ENCODE measurements at places on chromosomes 3 and 15.

- no peak for DNase-seq
Observed at GRCh38 chr3:127700406-127700805, 27.7 kb downstream of the ABTB1 start.

DNA sequence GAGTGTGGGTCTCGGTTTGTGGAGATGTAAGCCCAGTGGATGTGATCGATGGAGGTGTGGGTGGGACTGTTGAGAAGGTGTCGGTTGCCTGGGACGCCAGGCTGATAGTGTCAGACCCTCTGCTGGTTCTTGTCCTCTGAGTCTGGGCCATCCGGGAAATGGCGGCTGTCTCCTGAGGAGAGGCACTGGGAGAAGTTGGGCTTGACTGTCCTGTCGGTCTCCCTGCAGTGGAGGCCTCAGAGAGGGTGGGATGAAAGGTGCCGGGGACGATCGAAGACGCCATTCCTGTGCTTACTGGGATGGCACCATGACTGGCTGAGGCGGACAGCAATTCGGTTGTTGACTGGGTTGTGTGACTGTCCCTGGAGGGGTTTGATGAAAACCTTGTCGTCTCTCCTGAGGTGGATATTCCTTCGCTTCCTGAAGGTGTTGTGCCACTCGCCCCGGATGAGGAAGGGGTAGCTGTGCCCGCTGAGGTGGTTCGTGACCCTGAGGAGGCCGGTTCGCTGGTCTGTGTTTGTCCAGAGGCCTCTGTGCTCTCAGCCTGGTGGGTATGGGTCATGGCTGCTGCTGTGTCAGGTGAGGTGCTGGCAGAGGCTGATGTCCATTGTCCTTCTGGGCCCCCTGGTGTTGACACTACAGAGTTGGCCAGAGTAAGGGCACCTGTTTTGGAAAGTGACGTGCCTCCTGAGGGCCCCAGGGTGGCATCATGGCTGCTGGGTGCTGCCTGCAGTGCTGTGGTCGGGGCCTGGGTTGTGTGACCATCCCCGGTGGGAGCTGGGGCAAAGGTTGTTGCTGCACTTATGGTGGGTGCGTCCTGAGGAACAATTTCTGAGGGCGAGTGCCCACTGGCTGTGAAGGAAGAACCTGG, 22.8 kb downstream of the MUC4 start:
- no peak for DNase-seq

DNA sequence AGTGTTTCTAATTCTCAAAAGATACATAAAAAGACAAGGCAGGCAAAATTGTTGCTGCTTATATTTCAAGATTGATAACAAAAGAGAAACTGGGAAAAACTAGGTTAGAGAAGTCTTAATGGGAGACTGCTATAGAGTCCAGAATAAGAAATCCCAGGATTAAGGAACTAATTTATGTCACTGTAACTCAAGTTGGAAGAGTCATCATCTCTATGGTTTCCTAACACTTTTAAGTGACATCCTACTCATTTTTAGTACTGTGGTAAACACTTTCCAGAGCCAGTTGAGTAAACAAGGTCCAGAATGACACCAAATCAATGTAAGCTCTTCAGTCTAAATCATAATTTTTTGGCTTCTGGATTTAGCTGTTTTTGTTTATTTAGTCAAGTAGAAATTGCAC, 8.0 kb downstream of the CLDN16 start:
- DNase-seq: no peak

DNA sequence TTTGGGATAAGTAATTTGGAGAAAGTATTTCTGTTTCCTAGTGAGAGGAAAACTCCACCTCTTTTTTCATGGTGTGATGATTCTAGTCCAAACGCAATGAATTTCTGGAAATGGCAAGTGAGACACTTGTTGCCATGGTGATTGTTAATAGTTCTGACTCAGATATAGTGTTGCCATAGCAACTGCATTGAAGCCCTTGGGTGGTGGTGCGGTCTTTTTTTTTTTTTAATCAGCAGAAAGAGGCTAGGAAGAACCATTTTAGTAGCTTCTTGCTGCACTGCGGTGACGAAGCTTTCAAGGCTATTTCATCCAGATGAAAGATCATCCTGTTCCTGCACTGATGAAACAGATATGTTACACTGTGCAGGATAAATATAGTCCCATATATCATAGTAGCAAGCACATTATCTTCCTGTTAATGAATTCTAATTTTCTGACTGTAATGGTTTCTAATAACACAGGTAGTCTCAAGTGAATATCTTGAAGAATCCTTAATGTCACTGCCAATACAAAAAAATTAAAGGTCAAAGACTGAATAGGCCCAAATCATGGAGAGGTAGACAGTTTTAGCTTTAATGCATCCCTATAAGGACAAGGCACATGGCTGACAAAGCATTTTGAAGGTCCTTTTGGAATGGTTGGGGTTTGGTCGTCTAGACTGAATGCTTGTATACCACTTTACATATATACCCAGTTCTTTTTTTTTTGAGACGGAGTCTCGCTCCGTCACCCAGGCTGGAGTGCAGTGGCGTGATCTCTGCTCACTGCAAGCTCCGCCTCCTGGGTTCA, 125.1 kb upstream of the ZBTB20 start:
- no peak for DNase-seq

GRCh38 chr3:37993820-37994638, 3.4 kb downstream of the VILL start:
- DNase-seq: peak; percentile 65

DNA sequence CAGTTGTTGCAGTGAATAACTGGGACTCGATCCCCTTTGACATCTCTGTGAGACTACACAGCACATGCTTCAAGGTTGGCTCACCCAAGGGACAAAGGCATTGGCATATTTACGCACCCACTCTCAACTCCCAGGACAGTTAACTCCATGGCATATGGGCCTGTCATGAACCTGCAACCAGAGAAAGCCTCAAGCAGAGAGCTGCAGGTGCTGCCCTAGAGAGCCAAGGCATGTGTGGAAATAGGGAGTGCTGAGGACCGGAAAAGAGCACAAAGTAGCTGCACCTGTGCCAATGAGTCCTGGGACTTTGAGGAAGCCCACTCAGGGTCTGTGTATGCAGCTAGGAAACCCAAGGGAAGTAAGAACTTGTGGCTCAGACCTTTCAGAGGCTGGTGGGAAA, 32.9 kb upstream of the SLC24A5 start:
- DNase-seq: no peak

DNA sequence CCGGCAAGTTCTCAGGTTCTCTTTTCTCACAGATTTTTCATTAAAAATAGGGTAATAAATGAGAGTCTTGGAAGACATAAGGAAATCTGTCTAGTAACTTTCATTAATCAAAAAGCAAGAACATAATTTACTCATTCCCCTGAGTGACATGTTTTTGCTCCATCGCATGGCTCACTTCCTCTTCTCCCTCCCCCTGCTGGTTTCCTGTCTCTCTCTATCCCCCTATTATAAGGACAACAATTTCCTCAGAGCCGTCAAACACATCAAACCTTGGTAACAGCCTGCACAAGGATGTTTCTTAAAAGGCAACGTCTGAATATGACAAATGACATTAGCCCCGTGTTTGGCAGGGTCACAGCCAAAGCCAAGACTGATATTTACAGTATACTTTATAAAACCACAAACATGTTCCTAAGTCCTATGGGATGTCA, 1149.6 kb downstream of the IGSF11 start:
- DNase-seq: no peak

- DNase-seq: no peak
Observed at GRCh38 chr15:65695081-65695480, 73.3 kb downstream of the SLC24A1 start.

- DNase-seq: no peak
Observed at GRCh38 chr15:93570527-93570926, 481.5 kb upstream of the RGMA start.

- DNase-seq: no peak
Observed at GRCh38 chr3:15241341-15241740, 35.3 kb downstream of the CAPN7 start.

DNA sequence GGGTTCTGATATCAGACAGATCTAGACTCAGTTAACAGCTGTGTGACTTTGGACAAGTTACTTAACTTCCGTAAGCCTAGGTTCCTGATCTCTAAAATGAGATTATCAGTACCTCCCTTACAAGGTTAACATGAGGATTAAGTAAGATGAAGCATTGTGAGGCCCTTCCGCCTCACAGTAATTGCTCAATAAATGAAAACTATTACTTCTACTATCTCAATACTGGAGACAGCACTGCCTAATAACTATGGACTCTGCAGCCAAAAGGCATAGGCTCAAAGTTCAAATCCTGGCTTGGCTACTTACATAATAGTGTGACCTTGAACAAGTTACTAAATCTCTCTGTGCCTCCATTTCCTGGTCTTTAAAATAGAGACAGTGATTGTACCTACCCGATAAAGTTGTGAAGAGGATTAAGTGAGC, 82.0 kb upstream of the ATP11B start:
- no peak for DNase-seq

- DNase-seq: peak; percentile 15
Observed at GRCh38 chr15:89197503-89197971, 23.8 kb downstream of the RLBP1 start.

DNA sequence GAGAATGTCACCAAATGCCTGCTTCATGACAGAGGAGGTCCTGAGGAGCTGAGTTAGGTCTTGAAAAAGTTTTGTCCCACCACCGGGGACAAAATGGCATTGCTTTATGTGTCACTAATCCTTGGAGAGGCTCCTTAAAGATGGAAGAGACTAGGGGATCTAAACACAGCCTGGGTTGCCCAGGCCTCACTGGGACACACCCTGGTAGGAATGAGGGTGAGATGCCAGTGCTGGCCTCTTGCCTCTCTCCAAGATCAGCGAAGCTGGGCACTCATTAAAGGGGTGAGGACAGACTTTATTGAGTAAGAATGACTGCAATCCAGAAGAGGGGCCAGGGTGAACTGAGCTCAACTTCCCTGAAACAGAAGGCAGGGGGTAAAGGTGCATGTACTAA, 58.5 kb upstream of the KLF13 start:
- DNase-seq: no peak

- no peak for DNase-seq
Observed at GRCh38 chr15:68431792-68432401, at the start of gene ITGA11. ITGA11 (minus strand) TSS chr15:68432163; CDS start chr15:68432066, 97 bp downstream.

DNA sequence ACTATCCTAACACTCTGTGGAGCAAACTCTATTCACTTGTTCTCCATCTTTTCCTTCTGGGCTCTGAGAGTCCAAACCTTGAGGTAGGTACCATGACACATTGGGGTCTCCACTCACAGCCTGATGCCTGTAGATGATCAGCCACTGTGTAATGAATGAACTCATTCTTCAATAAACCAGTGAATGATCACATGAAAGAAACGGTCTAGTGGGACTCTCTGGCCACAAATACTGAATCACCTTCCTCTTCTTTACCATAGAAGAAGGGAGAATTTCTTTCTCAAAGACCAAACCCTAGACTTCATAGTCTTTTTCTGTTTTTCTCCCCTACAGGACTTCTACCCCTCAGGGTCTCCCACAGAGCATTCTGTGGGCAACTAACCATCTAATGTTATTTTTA, 20.5 kb upstream of the ABHD2 start:
- no peak for DNase-seq

GRCh38 chr3:123584284-123584987, 417 bp downstream of the HACD2 start:
- DNase-seq: no peak

DNA sequence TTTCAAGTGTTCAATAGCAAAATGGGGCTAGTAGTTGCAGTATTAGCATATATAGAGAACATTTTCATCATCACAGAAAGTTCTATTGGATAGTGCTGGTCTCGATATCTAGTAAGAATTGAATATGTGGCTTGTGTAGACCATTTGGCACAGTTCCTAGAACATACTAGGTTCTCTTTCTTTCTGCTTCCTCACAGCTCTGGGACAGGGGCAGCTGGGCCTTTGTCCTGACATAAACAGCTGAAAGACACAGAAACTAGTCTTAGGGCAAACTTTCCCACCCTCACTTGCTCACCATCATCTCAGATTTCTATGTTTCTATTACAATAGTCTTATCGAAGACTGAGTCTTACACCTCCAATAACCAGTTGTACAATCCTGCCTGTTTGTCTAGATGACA, 63.7 kb upstream of the DLG1 start:
- DNase-seq: no peak

- DNase-seq: no peak
Observed at GRCh38 chr3:141539431-141540187, 52.8 kb downstream of the RASA2 start.

GRCh38 chr15:69081310-69082004, 67.0 kb downstream of the NOX5 start:
- no peak for DNase-seq

DNA sequence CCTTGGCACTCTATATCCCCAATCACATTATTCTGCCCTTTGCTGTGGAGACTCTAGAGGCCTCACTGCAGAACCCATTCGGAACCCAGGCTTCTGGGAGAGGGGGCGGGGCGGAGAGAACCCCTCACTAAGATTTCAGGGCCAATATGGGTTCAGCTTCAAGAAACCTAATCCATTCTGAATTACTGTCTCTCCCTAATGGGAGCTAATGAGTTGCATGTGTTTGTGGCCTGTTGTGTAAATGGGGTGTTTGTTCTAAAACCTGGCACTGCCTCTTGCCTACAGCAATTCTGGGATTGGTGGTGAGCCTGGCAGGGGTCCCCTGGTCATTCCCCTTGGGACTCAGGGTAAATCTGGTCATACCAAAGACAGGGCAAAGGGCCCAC, 605 bp upstream of the RASL12 start:
- no peak for DNase-seq

- DNase-seq: no peak
Observed at GRCh38 chr15:98647026-98647773, 1.1 kb upstream of the IGF1R start.

GRCh38 chr15:29432191-29433049, 162.8 kb upstream of the NSMCE3 start:
- DNase-seq: no peak

- no peak for DNase-seq
Observed at GRCh38 chr3:121998611-121999473, 23.2 kb downstream of the ILDR1 start.

- no peak for DNase-seq
Observed at GRCh38 chr3:73624821-73625665, at the start of gene PDZRN3. PDZRN3 (minus strand) TSS chr3:73624941.

- DNase-seq: no peak
Observed at GRCh38 chr3:126266850-126267168, 86.4 kb upstream of the ALDH1L1 start.

- no peak for DNase-seq
Observed at GRCh38 chr3:37824090-37824953, 37.4 kb upstream of the CTDSPL start.

DNA sequence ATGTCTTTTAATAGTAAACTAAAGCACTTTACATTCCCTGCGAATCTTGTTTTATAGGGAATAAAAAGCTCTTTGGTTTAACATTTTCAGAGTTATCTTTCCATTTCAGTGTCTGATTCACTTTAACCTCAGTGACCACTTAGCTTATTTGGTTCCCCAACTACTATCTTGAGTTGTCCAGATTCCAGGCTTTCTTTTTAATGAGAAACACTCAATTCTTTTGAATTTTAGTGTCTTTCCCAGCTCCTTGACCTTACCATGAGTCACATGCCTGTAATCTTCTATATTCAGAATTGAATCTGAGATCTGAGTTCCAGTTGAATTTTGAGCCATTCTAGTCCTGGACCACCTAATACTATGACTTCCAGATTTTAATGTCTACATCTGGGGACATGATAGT, 144.4 kb downstream of the KCNAB1 start:
- DNase-seq: no peak

- DNase-seq: no peak
Observed at GRCh38 chr3:131200636-131201199, 174.0 kb downstream of the NEK11 start.

GRCh38 chr3:99549957-99550603, 88.3 kb upstream of the COL8A1 start:
- no peak for DNase-seq

GRCh38 chr3:45792036-45792435, 4.3 kb downstream of the SLC6A20 start:
- no peak for DNase-seq

Measured in stimulated activated CD4-positive, alpha-beta T cell treated with anti-CD3 and anti-CD28 coated beads, Interleukin-15, amount 100 ng/mL, for 48 hours (primary cell).